ENCODE measurements at places on chromosomes 2 and 18. TPM values are rescaled to one million over a fixed set of nuclear protein-coding genes. Genes with fewer than 3 reads are reported as not detected.

- ATAC-seq, result no peak
Observed at GRCh38 chr2:212831671-212832199, 293.1 kb upstream of the ERBB4 start.

Gene SERPINB3
- total RNA-seq, result 879 TPM

Gene HSBP1L1
- 15.5 TPM for total RNA-seq

Gene ABCG8
- total RNA-seq, result not detected

DNA sequence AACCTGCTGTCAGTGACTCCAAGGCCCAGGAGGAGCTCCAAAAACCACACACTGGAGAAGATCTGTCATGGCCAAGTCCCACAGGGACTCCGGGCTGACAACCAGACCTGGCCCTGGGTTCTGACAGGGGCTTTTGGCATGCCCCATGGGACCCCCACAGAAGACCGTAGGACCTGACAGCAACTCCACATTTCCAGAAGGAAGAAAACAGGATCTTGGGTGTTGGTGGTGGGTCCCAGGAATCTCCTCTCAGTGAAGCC lies 275.9 kb upstream of the HS6ST1 start:
- ATAC-seq, result no peak

Gene GTF2A1L
- not detected for total RNA-seq

- ATAC-seq, result no peak
Observed at GRCh38 chr2:145980318-145980717, 1460.4 kb upstream of the ZEB2 start.

Gene GALR1
- not detected for total RNA-seq

DNA sequence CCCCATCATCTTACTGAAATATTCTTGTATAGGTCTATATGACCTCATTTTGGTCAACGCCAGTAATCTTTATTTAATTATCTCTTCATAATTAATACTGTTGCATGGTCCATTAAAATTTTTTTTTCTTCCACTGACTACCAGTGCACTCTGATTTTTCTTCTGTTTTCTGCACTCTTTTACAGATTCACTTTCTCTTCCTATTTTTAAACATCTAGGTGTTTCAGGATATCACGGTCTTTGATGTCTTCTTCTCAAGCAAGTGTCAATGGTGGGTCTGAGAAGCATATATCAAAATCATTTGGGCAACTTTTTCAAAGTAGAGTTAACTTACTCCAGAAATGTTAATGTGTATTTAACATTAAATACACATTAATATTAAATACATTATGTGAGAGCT lies 51.4 kb downstream of the CCDC141 start:
- ATAC-seq, result no peak

DNA sequence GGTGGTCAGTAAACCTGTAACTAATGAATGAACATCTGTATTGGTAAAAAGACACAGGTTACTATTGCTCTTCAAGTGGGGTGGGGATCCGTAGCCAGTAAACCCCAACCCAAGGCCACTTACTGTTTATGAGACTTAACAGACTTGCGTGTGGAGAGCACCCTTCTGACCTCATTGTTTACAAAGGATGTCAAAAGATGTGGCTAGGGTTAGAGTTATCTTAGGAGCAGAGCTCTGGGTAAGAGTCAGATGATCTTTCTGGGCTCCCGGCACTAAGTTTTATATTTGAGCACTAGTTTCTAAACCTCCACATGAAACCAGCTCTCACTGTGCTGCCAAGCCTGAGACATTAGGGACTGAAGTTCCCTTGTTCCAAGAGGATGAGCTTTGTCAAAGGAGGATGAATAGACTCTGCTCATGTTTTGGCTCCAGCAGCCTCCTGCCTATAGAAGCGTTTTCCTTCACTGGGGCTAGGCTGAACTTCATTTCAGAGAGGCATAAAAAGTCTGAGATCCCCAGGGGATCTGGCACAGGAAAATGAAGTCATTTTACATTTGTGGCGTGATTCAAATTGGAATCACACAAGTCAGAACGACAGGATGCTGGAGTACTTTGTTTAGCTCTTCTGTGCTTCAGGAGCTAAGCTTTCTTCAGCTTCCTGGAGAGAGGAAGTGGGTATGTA lies 403.1 kb upstream of the TRIB2 start:
- ATAC-seq, result no peak

DNA sequence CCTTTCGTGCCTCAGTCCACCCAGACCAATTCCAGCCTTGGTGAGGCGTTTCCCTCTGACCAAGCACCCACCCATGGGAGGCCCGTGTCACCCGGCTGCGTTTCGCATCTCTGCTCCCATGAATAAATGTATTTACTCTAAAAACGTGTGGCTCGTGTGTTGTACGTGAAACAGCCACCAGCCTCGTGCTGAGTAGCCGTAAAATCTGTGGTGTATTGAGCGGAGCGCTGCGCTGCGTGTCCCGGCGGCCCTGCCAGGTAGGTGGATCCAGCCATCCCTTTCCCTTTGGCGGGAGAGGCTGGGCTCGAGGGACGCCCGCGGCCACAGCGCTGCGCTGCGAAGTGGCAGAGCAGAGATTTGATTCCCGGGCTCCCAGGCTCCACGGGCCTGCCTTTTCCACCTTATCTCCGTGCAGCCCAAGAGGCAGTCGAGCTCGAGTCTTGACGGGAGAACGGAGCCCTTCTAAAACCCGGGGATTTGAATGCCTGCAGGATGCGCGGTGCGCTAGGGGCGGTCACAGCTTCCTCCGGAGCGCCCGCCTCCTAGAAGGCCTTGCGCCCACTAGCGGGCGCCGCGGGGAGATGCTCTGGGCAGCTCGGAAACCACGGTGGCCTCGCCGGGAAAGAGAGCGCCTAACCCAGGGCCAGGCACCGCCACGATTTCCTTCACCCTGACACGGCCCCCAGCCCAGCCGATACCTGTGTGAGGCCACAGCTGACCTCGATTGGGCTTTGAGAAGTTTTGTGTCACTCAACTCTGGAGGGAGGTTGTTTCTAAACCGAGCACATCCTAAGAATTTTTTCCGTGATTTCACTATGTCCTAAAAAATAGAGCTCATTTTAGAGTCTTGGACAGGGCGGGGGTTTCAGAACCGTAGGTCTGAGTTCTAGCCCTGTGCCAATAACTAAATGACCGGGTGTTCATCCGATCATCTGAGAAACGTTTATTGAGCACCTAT lies 3.9 kb upstream of the PSMD1 start:
- peak; percentile 76 for ATAC-seq

DNA sequence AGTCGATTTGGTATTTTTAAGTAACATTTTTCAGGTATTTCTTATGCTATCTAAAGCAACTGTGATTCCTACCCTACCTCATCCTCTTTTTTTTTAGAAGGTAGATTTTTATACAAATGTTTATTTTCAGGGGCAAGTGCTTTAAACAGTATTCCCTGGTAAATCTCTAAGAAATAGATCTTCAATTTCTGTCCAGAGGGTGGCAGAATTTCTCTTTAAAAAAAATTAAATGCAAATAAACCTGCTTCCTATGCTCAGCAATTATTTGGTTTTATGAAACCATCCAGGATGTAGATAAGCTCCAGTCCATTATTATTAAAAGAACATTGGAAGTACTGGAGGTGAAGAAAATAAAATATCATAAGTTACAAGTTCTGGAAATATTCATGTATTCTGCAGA lies 191.9 kb downstream of the MYO3B start:
- ATAC-seq, result no peak
